CMK (cell line): ENCODE measurements at places on chromosomes 16 and 17.

GRCh38 chr17:82604532-82604931, 43.7 kb downstream of the WDR45B start:
- no peak for DNase-seq

DNA sequence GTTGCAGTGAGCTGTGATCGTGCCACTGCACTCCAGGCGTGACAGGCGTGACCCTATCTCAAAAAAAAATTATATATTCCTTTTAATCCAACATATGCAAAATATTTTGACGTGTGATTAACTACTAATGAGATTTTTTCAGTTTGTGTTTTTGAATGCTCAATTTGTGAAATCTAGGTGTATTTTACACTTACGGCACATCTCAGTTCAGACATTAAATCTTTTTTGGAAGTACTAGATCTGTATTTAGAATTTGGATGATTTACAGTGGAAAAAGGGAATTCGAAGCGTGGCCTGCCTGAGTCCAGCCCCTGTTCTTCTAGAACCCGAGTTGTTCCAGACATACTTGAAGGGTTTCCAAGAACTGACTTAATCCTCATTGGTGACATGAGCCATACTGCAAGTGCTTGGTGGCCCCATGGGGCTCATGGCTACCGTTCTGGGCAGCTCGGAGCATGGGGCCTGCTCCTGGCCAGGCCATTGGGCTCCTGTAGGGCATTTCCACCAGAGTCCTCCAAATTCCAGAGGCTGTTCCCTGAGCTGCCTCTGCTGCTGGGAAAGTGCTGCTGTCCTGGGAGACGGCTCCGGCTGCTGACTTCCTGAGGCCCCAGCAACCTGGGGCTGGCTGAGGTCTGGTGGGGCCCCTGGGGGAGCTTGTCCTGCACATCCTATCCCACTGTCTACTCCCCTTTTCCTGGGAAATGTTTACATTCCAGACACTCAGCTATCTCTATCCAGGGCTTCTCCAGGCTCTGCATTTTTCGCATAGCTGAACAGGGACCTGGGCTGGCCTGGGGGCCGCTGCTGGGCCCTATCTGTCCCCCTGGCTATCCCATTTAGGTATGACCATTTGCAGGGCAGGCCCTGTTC, 27.2 kb downstream of the LLGL2 start:
- DNase-seq = no peak

- peak; percentile 96 for DNase-seq
Measured at GRCh38 chr16:73154063-73154870, 106.3 kb upstream of the ZFHX3 start.

- DNase-seq = no peak
Measured at GRCh38 chr16:87927195-87927562, 9.2 kb downstream of the CA5A start.

- DNase-seq = no peak
Measured at GRCh38 chr16:87541147-87541871, 48.5 kb upstream of the ZCCHC14 start.

DNA sequence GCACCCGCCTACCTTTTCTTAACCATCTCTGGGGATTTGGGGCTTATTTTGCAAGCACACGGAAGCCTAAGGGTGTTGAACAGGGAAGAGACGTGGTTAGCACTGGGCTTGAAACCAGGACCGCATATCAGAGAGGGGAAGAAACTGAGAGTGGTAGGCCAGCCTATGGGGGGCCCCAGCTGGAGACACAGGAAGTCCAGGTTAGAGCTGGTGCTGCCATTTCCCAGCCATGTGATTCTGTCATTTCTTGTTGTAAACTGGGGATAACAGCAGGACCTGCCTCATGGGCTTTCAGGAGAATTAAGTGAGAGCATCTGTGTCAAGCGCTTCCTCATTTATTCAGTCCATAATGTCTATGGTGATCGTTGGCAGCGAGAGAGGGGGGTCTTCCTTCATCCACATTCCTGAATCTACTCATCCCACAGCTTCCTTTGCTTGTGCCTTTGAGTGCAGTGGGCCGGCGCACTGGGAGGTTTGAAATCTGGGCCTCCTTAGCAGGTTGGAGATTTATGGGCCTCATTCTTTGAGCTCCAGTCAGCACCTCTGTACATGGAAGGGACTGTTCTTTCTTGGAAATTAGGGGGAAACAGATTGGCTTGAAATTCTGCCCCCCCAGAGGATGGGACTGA, 20.1 kb downstream of the NKD1 start:
- DNase-seq = no peak

DNA sequence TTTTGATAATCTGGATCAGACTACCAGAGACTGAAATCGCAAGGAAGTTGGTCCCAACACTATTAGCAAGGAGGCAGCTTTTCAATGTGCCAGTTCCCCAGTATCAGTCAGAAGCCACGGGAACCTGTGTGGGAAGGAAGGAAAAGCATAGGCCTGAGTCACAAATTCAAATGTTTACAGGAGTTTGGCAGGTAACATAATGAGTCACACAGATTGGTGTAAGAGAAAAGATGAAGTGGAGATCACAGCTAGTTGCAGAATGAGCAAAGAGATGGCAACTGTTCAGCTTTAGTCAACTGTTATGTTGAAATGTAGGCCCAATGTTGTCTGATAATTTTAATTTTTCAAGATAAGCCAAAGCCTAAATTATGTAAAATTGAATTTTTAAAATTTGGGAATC, 28.1 kb upstream of the ITGA2B start:
- DNase-seq = no peak

DNA sequence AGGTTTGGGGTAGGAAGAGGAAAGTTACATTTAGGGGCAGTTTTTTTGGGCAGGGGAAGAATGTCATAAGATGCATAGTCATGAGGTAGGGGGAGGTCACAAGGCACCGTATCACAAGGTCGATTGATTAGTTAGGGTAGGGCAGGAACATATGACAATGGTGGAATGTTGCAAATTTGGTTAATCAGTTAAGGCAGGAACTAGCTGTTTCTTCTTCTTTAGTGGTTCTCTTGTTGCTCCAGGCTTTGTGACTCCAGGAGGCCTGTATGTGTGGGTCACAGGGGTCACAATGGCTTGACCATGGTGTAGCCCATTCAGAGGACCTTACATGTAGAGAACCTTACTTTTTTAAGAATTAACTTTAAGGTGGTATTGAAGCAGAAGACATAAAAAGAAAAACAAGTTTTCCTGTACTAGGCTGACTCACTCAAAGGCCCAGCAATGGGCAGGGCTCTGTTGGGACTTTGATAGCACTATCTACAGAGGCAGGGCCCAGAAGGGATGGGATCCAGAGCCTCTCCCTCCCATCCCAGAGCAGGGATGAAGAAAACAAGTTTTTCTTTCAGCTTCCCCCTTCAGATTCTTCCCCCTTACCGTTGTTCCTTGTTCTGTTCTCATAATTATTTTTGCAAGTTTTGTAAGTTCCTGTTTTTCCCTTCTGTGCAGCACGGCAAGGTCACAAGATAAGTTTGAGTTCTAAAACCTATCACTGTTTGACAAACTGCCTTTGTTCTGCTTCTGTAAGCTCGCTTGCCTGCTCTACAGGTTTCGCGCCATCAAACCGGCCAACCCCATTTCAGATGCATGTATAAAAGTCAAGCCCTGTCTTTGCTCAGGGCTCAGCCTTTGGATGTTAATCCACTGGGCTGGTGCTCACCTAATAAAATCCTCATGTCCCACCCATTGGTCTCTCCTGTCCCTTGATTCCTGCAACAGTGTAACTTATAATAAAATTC, 45.8 kb upstream of the ATF7IP2 start:
- no peak for DNase-seq

GRCh38 chr17:75295201-75296158, 6.2 kb upstream of the SLC25A19 start:
- DNase-seq = no peak

GRCh38 chr17:39763051-39763820, 25.5 kb downstream of the GRB7 start:
- no peak for DNase-seq

DNA sequence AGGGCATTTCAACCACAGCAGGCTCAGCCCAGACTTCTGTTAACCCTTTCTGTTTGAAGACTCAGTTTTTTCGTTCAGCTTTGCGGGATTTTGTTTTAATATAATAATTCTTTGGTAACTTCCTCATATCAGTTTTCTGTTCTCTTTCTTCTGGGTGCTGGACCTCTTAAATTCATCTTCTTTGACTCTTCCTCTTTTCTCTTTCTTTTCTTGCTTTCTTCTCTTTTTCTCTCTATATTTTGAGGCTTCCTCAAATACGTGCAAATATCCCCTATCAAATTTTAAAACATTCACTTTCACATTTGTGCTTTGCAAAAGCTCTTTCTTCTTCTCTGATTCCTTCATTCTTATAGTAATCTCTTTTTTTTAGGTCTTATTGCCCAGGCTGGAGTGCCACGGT, 136.3 kb downstream of the HS3ST3B1 start:
- DNase-seq = no peak

DNA sequence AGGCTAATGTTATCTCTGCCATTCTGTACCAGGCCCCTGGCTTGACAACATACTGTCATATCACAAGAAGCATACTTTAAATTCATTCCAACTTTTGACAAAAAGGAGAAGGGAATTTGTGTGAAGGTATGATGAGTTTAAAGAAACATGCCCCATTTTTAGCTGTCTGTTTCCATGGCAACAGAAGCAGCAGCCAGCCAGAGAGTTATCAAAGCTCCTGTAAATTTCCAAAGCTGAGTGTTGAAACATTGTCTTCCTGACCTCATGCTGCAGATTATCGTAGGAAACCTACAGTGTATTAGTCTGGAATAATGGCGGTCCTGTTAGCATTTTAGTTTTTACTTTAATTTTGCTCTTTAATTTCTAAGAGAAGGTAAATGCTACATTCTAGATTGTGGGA, 124.9 kb downstream of the MRTFB start:
- DNase-seq = no peak

DNA sequence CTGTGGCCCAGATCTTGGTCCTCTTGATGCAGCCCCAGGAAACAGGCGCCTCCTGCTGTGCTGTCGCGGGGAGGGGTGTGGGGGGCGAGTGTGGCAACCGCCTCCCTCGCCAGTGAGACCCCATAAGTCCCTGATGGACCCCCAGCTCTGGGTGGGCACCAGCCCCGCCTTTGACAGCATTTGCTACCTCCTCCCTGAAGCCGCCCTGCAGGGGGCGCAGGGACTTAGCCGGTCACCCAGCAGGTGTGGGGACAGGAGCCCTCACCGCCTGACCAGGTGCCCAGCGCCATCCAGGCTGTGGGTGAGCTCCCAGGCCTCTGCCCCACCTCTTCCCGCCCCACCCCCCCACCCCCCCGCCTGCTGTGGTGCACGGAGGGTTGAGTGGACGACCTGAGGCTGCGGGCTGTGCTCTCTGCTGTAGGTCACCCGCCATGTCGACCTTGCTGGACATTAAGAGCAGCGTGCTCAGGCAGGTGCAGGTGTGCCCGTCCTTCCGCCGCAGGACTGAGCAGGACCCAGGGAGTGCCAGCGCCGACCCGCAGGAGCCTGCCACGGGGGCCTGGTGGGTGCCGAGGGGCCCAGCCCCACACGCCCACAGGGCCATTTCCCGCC, 4.8 kb downstream of the BAIAP3 start:
- DNase-seq = no peak

DNA sequence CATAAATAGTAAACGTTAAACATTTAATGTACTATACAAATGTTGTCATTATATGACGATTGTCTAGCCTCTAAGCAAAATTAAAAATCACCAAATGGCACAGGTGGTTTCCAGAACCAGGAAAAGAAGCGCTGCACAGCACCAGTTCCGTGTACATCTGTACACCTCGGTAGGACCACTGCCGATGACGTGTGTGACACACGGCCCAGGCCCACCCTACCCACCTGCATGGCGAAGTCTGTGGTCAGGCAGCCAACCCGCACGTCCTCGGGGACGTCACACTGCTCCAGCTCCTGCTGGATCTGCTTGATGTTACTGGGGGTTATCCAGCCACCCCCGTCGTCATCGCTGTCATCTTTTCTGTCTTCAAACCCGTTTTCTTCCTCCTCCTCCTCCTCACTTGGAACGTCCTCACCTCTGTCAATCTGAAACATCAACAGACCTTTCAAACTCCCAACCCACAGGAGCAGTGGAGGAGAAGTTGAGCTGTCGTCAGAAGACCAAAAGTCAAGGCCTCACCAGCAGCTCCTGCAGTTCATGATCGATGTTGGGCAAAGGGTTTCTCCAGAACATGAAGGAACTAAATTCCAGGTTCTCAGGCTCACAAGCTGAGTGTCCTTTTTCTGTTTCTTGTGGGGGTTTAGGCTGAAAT, 5.9 kb downstream of the NOB1 start:
- DNase-seq = no peak

DNA sequence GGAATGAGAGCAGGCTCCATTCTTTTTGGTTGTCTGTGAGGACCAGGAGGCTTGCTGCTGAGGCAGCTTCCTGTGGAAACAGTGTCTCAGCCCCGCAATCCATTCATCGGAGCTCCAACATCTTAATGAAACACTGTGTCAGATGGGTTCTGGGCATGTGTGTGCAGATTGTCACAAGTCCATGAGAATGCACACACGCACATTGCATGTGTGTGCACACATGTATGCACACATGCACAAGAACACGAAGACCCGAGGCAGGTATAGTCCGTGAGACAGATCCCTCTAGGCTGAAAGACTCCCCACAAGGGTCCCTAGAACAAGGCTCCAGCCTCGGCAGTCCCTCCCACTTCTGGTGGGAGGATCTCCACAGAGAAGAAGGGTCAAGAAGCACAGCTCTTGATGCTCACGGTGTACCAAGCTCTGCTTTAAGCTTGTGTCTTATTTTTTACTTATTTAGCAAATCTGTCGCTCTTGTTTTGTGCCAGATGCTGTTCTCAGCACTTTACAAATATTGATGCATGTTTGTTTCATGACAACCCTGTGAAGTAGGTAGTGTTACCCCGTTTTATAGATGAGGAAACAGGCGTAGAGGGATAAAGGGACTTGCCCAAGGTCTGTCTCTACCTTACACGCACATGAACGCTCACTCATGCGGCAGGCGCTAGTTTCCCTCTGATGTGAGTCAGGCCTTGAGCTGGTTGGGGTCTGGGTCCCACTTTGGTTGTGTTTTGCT, 213.1 kb downstream of the SEC14L1 start:
- DNase-seq = no peak

DNA sequence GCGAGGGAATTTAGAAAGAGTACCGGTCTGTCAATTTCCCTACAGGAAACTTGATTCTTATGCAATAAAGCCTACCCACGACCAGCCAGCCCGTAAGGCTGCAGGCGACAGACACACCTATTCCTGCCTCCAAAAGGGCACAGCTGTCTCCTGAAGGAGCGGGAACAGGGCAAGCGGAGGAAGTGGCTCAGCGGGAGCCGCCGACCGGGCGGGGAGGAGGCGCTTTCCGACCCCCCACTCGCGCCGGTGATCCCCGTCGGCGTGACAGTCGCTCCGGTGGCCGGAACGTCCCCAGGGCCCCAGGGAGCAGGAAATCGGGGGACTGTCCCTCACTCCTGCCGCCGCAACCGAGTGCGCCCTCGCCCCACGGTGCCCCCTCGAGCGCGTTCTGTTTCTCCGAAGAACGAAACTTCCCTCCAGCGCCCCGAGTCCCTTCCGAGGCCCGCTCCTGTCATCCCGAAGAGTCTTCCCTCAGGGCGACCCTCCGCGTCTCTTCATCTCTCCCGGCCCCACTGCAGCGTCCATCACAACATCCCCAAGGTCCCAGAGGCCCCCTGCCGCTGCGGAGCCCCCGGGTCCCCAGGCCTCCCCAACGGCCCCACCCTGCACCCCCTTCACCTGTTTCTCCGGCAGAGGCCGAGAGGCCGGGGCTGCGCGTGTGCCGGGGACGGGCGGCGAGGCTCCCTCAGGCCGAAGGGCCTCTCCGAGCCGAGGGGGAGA, 421 bp downstream of the STAT3 start:
- DNase-seq = no peak

GRCh38 chr16:29849505-29849904, 13.5 kb downstream of the CDIPT start:
- DNase-seq = no peak

- DNase-seq = no peak
Measured at GRCh38 chr16:74774223-74775139, at the start of gene FA2H. FA2H (minus strand) TSS chr16:74774820; CDS start chr16:74774755, 65 bp downstream.

GRCh38 chr17:38658741-38659345, 15.9 kb downstream of the EPOP start:
- DNase-seq = no peak
